ENCODE measurements at places on chromosomes 13 and 19. TPM values are rescaled to one million over a fixed set of nuclear protein-coding genes. Genes with fewer than 3 reads are reported as not detected.

Gene C1QTNF9B
- not detected for total RNA-seq

Gene RBM42
- 116 TPM for total RNA-seq

Gene ZNF541
- total RNA-seq, result not detected

Gene PCDH20
- 1.5 TPM for total RNA-seq

Gene ZNF506
- 12.8 TPM for total RNA-seq

Gene ACP7
- total RNA-seq, result 0.22 TPM

Gene TSPAN16
- not detected for total RNA-seq

Gene SHKBP1
- total RNA-seq, result 108 TPM

Gene ZFR2
- total RNA-seq, result not detected

Gene CLEC11A
- total RNA-seq, result 2.8 TPM

Gene PRX
- 0.80 TPM for total RNA-seq

Gene CBARP
- 6.8 TPM for total RNA-seq

Measured in epithelial cell of proximal tubule (primary cell).